ENCODE measurements at places on chromosomes 4 and X. TPM values are rescaled to one million over a fixed set of nuclear protein-coding genes. Genes with fewer than 3 reads are reported as not detected.

DNA sequence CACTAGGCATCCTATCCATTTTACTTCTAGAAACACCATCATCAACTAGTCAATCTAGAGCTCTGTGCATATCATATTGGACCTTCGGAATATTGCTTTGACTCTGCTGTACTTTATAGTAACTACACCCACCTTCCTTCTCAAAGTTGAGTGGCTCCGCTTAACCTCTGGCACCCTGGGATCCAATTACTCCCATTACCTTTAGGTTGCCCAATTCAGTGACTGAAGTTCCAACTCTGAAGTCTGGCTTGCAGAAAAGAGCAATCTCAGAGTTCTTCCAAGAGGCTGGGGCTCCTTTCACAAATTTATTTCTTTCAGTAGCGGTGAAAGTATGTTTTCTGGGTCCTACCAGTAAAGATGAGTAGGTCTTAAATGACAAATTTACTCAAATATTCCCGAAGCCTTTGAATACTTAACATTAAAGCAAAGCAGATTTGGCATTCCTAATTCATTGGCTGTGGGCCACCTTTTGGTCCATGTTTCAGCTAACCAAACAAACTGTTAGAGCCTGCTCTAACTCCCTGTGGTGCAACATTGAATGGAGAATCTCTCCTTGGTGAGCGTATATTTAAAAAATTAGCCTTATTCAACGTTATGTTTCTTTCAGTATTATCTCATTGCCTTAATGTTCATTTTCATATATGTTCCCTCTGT, 1215.8 kb downstream of the RAPGEF2 start:
- DNase-seq = no peak

SPANXA2 gene
- not detected for total RNA-seq

COX7B2 gene
- total RNA-seq = not detected

GRCh38 chr4:54837576-54838140, 179.9 kb downstream of the KIT start:
- no peak for DNase-seq

DRD5 gene
- total RNA-seq = 0.94 TPM

PABPC4L gene
- 1.2 TPM for total RNA-seq

DNA sequence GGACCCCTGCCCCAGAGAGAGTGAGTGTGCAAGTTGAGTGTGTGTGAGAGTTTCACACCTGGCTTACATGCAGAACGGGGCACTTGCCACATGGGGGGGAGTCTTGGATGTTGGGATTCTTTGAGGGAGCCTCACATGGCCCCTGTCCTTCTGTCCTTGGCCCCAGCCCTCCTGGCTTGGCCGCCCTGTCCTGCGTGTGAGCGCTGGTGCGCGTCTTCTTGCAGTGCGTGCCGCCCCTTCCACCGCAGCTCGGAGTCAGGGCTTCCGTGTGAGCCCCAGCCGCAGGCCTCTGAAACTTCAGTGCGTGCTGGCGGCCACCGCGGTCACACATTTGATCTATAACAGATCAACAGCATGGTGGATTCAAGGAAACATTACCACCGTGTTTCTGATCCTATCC, 30.1 kb upstream of the HGFAC start:
- DNase-seq = no peak

FAT1 gene
- 28.4 TPM for total RNA-seq

GAGE1 gene
- total RNA-seq = not detected

- DNase-seq = no peak
These were observed at the start of gene RS1 for GRCh38 chrX:18672008-18672407. Gene RS1 (minus strand): TSS chrX:18672108. CDS start chrX:18672068, 40 bp downstream.

- no peak for DNase-seq
These were observed 224.3 kb downstream of the DCLK2 start for GRCh38 chr4:150302553-150302952.

- DNase-seq = peak; percentile 14
These were observed 200.6 kb upstream of the GATB start for GRCh38 chr4:151961456-151961855.

- DNase-seq = no peak
These were observed 43.4 kb downstream of the ING2 start for GRCh38 chr4:183548306-183548705.

SLC38A5 gene
- total RNA-seq = 26.5 TPM

- DNase-seq = no peak
These were observed 53.7 kb downstream of the GPM6A start for GRCh38 chr4:175758050-175759024.

- DNase-seq = no peak
These were observed 86.2 kb upstream of the BLTP1 start for GRCh38 chr4:122065915-122066314.

DNA sequence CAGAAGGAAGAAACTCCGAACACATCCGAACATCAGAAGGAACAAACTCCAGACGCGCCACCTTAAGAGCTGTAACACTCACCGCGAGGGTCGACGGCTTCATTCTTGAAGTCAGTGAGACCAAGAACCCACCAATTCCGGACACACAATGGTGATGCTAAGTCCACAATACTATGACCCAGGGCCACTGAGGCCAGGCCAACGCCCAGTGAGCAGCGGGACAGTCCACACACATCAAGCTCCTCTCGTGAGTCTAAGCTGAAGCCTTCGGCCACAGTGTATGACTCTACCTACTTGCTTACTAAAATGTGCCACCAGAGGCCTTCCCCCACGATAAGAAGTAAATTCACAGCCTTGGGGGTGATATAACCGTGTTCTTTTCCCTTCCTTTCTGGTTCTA, 10.2 kb upstream of the CDKN2AIP start:
- DNase-seq = no peak

All from occipital lobe (tissue), 3 donors.